ENCODE measurements at places on chromosomes 5 and 9.

DNA sequence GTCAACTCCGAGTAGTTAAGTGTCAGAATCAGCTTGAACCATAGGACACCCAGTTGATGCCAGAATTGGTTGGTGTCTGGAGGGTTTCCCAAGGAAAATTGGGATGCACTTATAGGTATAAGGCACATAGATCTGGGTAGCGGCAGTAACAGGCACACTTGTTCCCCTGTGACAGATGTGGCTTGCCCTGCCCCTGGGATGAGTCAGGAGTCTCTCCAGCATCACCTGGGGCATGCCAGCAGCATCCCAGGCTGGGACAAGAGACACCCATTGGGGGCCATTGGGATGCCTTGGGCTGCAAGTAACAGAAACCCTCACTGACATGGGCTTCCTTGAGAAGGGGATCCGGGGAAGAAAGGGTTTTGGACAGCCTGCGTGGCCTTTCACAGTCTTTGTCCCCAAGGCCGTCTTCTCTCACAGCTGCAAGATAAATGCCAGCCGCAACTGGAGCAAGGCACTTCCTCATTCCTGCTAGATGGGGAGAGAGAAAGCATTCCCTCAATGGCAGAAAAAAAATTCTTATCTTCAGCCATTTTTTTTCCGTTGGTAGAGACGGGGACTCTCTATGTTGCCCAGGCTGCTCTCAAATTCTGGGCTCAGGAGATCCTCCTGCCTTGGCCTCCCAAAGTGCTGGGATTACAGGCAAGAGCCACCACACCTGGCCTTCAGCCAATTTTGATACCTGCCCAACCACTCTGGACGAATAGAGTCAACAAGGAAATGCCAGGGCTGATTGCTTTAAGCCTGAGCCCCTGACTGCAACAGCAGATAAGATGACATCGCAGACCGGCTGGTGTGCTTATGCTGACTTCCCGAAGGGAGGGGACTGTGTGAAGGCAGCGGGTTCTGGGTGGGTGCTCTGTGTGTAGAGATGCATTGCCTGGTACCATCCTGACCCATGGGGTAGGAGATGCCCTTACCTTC is 13.3 kb upstream of the RNF130 start:
- DNase-seq = no peak

DNA sequence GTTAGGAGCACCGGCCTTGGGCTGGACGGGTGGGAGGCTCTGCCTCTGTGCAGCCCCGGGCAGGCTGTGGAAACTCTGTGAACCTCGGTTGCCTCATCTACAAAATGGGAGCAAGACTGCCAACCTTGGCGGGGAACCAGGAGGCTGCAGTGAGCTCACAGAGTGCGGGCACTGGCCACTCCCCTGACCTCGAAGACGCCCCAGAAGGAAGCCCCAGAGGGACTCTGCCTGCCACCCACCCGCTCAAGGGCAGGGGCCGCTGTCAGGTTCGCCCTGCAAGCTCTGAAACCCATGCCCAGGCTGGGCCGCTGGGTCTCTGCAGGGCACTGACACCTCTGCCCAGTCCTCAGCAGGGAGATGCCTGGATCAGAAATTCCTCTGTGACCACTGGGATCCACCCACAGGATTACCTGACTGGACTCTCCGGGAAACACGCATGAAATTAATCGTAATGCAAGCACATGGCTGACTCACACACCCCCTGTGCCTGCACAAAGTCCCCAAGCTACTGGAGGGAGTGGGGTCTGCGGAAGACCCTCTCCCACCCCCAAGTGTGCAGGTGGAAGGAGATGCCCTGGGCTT is 7.4 kb downstream of the CCDC187 start:
- DNase-seq = no peak

DNA sequence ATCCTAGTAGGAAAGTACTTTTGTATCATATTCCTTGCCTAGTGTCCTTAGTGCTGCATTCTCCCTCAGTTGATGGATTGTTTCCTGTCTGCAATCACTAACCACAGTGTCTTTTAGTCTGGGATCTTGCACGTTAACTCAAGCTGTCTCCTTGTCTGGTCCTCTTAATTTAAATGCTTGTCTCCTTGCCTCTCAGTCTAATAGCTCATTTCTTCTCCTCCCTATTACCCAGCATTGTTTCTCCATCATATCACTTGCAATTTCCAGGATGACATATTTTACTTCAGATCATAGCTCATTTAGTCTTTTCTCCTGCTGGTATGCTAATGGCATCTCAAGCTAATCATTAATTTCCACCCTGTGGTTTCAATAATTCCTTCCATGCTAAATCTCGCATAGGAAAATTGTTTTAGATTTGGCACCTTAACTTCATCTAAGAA is 2052.0 kb upstream of the C9orf72 start:
- DNase-seq = no peak

GRCh38 chr9:91426123-91426745 is 2.6 kb upstream of the NFIL3 start:
- DNase-seq = no peak

GRCh38 chr5:110329955-110330525 is 396.4 kb downstream of the TMEM232 start:
- DNase-seq = no peak

DNA sequence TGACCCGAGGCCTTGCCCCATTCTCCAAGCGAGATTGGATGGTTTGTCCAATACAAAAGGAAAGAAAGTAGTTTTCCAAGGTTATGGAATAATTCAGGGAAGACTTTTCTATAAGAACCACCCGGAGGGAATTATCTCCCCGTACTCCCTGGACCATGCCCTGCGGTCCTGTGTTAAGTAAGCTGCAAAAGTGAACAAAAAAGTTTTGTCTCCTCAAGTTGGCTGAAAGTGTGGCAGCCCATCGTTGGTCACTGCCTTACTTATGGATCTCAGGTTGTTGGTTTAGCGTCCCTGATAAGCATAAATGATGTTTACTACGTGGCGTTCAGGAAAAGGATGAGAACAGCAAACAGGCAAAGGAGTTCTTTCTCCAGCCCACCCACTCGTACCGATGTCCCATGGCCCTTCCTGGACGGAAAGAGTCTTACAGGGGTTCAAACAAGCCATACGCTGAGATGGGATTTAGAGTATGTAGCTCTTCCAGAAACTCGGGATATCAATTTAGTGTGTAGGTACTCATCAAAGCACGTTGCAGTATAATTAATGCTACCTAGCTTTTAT is 413 bp upstream of the AUH start:
- no peak for DNase-seq

DNA sequence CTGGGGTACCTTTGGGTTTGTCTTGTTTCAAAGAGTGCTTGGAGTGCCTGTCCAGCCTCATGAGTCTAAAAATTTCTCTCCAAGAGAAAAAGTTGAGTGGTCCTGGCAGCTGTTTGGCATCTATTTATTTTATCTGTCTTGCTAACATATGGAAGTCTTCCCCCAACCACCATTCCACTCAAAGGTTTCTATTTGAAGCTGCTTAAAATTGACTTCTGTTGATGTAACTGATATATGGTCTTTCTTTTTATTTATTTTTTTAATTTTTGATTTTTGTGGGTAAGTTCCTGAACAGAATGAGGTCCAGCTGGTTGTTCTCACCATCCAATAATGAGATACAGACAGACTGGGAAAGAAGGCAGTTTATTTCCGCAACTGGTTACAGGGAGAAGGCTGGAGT is 178.7 kb upstream of the SGCD start:
- no peak for DNase-seq

GRCh38 chr9:81552581-81552991 is 136.8 kb downstream of the TLE1 start:
- no peak for DNase-seq

DNA sequence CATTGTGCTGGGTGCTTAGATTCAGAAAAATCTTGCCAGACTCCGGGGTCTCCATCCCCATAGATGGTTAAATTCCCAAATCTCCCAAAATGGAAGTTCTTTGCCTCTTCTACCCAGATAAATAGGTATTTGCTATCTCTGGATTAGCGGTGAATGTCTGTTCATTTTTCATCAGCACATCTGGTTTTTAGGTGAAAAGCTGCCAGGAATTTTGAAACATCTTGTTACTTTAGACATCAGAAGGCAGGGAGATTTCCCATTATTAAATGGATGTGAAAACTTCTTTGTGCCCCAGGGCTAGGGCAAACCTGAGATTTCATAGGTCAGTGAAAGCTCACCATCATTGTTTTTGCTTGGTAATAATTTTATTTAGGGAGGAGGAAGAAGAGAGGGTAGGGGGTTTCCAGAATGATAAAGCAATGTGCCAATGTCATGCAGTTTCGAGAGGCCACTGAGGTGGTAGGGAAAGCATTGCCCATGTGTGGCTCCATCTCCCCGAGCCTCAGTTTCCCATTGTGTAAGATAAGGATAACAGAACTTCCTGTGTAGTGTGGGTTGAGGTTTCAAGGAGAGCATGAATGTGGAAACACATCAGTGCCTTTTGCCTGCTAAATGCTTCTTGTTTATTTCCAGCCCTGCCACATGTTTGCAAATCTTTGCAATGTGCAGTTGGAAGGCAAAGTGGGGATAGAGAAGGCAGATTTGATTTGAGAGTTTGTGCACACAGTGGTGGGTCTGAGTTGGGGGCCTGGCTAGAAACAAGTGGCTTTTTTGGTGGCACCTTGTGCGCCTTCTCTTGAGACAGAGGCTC is 147.2 kb upstream of the KLF4 start:
- DNase-seq = no peak

DNA sequence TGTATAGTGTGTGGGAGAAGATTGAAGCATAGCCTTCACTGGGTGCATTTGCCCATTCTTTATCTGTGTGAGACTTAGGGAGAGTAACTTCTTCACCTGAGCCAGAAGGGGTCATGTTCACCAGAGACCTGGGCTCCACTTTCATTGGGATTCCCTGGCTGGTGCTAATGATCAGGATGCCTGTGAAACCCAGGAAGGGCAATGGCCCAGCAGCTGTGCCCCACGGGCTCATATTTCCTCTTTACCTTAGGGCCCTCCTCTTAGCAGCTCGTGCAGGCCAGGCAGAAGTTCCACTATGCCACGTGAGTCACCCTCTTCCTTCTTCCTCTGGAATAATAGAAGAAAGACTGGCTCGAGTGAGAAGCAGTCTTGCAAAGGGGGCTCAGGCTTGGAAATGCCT is 5.0 kb downstream of the PPARGC1B start:
- no peak for DNase-seq

- no peak for DNase-seq
Observed at GRCh38 chr5:130090569-130091270, 186.5 kb downstream of the CHSY3 start.

- no peak for DNase-seq
Observed at GRCh38 chr9:115333277-115334070, 215.5 kb upstream of the TNC start.

DNA sequence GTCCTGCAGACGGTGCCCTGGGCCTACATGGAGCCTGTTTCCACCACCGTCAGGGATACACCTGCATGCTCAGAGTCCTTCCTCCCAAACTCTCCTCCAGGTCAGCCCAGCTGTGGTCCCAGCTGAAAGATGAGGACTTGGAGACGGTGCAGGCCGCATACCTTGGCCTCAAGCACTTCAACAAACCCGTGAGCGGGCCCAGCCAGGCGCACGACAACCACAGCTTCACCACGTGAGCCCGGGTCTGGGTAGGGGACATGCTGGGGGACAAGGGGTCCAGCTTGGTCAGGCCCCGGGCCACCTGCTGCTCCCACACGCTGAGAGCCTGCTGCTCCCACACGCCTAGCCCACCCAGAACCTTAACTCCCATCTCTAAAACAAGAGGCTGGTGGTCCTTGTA is 16.6 kb upstream of the CARD19 start:
- no peak for DNase-seq

DNA sequence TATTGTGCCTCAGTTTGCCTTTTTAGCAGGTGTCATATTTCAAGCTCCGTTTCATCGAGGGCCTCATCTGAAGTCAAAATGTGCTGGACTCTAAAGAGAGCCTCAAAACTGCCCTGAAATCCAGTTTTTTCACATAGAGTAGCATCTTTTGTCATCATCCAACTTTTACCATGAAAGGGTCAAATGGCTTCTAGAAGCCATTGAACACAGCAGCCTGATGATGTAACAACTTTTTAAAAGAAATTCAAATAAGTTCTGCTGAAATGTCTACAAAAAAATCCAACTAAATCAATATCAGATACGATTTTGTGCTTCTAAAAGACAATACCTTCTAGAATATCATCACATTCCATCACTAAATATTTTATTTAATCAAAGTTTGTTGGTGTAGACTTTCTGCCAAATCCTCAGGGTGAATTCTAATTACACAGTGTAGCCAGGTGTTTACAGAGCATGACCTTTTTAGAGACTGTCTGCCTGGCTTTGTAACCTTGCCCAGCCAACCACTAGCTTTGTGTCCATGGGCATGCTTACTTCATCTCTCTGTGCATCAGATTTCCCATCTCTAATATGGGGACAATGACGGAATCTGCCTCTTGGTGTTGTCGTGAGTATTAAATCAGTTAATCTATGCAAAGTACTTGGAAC is 505.0 kb downstream of the EBF1 start:
- DNase-seq = no peak

- no peak for DNase-seq
Observed at GRCh38 chr5:38468202-38468673, 88.2 kb downstream of the LIFR start.

DNA sequence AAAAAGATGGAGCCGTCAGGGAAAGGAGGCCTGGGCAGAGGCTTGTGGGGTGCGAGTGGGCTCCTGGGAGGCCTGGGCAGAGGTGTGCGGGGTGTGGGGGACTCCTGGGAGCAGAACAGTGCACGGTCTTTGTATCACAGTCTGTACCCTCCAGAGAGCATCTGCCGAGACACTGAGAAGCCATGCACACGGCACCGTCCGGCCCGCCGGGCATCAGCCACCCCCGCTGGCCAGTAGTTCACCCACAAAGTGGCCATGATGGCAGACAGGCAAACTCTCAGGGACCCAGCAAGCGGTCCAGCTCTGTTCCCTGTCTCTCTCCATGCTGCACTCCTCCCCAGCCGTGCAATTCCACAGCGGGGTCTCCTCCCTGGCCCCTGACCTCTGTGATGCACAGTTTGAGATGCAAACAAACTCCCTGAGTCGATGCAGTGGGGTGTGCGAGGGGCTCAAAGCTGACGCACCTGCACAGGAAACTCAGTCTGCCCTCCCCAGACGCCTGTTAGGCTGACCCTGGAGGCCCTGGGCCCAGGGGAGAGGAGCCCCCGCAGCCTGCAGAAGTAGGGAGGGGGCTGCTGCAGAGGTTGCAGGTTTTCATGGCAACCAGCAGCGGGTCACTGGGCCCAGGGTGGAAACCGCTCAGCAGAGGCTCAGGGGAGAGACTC is 9.1 kb upstream of the GPSM1 start:
- DNase-seq = no peak

- DNase-seq = no peak
Observed at GRCh38 chr9:76365028-76365427, 29.2 kb downstream of the RFK start.

- DNase-seq = no peak
Observed at GRCh38 chr5:112491257-112491656, 72.2 kb upstream of the EPB41L4A start.

DNA sequence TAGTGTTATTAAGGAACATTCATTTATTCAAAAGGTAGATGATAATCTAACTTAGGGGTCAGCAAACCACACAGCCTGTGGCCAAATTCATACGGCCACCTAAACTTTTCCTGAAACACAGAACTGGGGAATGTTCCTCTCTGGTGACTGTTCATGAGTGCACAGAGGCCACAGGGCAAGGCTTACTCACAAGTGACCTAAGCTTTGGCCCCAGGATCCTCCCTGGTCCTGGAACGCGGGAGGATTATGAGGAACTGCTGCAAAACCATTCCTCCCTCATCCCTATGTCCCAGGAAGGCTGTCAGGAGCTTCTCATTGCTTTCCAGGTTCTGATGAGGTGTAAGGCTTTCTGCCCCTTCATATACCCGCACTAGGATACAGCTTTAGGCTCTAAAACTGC is 397.6 kb downstream of the SEMA5A start:
- DNase-seq = no peak

- DNase-seq = no peak
Observed at GRCh38 chr5:4480528-4481349, 659.4 kb upstream of the ADAMTS16 start.

- DNase-seq = no peak
Observed at GRCh38 chr5:137834498-137835049, 33.1 kb upstream of the MYOT start.

Measured in naive thymus-derived CD8-positive, alpha-beta T cell (primary cell).